Fibroblast of skin of right quadriceps (primary cell): ENCODE measurements at places on chromosomes 7 and 10.

DNA sequence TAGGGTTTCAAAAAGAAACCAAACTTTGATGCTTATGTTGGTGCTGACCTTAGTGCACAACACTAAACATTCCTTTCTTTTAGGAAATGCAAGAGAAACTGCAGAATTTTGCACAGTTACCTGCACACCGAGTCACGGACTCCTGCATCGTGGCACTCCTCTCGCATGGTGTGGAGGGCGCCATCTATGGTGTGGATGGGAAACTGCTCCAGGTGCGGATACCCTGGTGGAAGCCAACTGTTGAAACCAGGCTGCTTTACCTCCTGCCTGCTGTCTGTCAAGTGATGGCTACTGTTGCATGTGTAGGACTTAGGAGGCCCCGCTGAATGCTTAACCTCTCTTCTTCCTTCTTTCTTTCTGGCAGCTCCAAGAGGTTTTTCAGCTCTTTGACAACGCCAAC is 11.7 kb downstream of the CASP2 start:
- no peak for DNase-seq

DNA sequence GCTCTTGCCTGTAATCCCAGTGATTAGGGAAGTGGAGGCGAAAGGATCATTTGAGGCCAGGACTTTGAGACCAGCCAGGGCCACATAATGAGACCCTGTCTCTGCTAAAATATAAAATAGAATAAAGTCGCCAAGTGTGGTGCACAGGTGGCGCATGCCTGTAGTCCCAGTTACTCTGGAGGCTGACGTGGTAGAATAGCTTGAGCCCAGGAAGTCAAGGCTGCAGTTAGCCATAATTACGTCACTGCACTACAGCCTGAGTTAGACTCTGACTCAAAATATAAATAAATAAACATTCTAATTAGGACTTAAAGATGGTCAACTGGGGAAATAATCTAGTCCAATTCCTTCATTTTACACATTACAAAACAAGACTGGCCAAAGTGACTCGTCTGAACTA is 768 bp downstream of the CHCHD2 start:
- peak; percentile 72 for DNase-seq

DNA sequence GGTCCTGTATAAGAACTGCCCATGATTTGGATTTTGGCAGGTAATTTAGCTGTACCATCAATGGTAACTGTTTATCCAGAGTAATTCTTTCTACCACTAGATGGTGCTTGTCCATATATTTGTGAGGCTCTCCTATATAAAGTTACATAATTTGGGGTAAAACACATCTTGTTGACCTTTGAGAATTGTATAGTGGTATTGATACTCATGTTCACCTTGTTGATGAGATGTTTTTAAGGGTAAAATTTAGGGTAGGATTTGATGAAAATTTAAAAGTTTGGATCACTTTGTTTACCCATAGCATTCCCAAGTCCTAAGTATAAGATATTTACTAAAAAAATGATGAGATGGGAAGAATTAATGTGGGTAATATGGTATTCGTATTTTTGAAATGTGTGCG is 31.6 kb downstream of the ST7 start:
- no peak for DNase-seq

- no peak for DNase-seq
Measured at GRCh38 chr7:87874066-87874465, 2.1 kb downstream of the SLC25A40 start.

GRCh38 chr10:108904163-108904838 is 1019.0 kb downstream of the XPNPEP1 start:
- peak; percentile 51 for DNase-seq

DNA sequence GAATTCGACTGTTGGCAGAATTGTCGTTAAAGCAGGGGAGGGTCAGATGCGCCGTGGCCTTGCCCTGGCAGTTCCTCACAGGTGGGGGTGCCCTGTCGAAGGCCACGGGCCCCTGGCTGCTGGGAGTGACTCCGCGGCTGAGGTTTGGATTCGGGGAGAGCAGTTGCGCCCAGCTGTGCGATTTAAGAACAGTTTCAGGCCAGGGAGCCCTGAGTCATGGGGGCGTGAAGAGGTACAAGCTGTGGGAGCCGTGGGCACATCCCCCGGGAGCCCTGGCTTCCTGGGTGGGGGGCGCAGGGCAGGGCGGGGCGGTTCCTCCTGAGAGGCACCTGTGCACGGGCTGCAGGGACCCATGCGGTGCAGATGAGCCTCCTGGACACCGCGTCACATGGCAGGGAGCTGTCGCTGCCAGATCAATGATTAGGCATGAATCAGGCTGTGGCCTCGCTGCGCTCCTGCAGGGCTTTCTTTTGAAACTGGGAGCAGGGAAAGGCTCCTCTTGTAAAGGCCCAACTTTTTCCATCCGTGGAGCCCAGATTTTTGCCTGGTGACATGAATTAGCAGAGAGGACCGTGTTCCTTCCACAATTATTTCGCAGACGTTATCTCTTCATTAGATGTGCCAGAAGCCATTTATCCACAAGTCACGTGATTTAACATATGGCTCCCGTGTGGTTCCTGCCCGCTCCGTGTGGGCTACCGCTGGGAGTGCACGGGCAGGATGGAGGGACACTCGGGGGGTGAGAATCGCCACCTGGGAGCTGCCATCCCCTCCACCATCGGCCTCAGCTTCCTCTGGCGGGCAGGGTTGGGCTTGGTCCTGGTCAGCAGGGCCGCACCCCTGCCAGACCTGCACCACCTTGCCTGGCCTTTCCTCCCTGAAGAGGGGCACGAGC is 918 bp downstream of the PWWP2B start:
- DNase-seq: peak; percentile 41

- peak; percentile 63 for DNase-seq
Measured at GRCh38 chr7:22387583-22387982, 30.6 kb upstream of the RAPGEF5 start.

- peak; percentile 53 for DNase-seq
Measured at GRCh38 chr7:137757146-137757925, 89.4 kb downstream of the DGKI start.

DNA sequence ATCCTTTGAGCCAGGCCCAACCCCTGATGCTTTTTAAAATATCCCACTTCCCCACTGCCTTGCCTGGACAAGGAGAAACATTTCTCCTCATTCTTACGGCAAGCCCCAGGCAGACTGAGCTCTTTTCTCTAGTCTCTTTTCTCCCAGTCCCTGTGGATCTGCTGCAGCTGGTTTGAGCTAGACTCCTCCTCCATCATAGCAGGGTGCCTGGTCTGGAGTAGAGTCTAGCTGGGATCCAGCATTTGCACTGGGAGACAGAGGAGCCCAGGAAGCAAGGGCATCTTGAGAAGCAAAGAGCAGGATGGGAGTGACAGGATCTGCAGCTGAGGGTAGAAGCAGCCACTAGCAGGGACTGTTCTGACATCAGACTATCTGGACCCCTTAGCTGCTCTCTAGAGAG is 562.3 kb upstream of the COBL start:
- no peak for DNase-seq

- DNase-seq: no peak
Measured at GRCh38 chr10:45154502-45154901, 153.8 kb downstream of the ZNF22 start.

- DNase-seq: no peak
Measured at GRCh38 chr7:136143271-136143670, 166.1 kb upstream of the MTPN start.

- DNase-seq: peak; percentile 37
Measured at GRCh38 chr7:47967708-47968107, 11.7 kb downstream of the HUS1 start.

- DNase-seq: no peak
Measured at GRCh38 chr7:44736896-44737295, 11.8 kb upstream of the ZMIZ2 start.

- no peak for DNase-seq
Measured at GRCh38 chr7:27955596-27955995, 215.6 kb downstream of the TAX1BP1 start.

DNA sequence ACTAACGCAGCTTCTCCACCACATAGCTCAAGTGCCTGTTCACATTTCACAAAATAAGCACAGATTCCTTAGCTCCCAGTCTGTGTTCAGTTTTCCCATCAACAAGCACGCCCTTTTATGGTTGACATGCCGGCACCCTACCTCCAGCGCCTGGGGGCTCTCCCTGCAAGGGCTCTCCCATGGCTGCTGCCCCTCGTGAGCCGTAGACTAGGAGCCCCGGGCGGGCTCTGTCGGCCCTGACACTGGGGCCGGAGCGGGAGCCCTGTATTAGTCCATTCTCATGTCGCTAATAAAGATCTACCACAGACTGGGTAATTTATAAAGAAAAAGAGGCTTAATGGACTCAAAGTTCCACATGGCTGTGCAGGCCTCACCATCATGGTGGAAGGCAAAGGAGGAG is 34.0 kb upstream of the PRKAR1B start:
- no peak for DNase-seq

GRCh38 chr7:114081606-114082425 is 163.0 kb upstream of the PPP1R3A start:
- DNase-seq: peak; percentile 69

DNA sequence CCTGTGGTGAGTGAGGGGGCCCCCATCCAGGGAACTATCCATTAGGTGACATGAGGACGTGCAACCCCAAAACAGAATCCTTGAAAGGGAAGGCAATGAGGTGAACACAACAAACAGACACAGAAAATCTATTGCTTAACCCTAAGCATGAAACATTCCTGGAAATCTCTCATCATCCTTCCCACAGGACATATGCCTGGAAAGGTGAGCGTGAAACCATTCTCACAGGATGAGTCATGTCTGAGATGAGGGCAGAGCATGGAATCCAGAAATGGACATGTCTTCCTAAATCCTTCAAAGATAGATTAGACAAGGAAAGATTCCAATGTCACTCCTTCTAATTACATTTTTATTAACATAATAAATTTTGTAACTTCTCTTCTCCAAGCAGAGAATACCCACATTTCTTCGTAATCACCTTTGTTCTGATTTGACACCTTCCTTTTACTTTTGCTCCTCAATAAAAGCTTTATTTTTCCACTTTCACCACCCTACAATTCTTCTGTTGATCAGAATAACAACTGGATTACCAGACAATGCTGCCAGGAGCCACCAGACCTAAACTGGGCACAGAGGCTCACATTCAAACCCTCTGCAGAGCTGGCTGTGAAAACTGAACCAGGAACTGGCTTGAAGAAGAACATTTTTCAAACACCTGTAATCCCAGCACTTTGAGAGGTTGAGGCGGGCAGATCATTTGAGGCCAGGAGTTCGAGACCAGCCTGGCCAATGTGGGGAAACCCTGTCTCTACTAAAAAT is 67.2 kb downstream of the COBL start:
- no peak for DNase-seq

DNA sequence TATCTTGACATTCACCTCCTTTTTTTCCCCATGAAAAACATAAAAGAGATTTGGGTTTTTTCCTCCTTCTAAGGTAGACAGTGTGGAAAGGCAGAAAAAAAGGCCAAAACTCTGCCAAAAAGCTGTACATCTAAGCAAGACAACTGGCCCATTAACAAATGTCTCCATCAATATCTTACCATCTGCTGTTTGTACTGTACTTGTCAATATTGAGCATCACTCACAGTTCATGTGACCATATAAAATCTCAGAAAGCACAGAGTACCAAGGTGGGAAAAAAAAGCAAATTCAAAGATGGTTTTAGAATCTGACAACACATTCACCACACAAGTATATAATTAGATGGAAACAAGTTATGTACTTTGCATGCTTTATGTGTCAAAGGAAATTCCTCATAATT is 52.6 kb downstream of the CACNA2D1 start:
- no peak for DNase-seq

GRCh38 chr7:22709857-22710256 is 17.1 kb upstream of the IL6 start:
- DNase-seq: no peak

- peak; percentile 89 for DNase-seq
Measured at GRCh38 chr10:114856544-114857287, 35.1 kb downstream of the FHIP2A start.

GRCh38 chr10:19929506-19930140 is 113.4 kb downstream of the PLXDC2 start:
- peak; percentile 79 for DNase-seq

DNA sequence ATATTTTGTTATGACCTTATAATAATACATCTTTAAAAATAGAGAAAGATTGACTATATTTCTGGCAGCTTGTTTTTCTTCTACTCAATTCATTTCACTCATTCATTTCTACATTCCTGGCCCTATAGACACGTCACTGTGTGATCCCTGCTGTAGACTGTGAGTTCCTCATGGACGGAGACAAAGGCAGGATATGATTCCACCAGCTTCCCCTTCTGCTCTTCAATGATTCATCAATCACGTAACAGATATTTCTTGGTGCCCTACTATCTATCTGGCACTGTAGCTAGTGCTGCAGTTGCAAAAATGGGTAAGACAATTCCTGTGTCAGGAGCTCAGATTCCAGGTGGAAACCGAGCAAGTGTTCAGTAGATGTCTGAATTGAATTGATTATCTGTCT is 415.0 kb downstream of the SFMBT2 start:
- peak; percentile 68 for DNase-seq

GRCh38 chr10:86423739-86424138 is 57.1 kb upstream of the GRID1 start:
- DNase-seq: no peak

DNA sequence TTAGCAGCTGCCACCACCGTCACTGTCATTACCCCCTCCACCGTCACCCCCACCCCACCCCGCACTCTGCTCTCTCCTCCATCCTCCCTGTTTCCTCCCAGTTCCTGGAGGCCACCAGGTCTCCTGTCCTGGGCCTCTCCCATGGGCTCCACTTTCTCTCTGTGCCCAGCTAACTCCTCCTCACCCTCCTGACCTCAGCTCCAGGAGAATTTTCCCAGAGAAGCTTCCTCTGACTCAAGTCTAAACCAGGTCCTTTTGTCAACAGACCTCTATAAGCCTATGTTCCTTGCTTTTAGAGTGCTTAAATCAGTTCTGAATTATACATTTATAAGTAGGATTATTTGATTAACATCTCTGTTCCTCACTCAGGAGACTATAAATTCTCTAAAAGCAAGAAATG is 150.0 kb downstream of the ARHGAP12 start:
- no peak for DNase-seq

DNA sequence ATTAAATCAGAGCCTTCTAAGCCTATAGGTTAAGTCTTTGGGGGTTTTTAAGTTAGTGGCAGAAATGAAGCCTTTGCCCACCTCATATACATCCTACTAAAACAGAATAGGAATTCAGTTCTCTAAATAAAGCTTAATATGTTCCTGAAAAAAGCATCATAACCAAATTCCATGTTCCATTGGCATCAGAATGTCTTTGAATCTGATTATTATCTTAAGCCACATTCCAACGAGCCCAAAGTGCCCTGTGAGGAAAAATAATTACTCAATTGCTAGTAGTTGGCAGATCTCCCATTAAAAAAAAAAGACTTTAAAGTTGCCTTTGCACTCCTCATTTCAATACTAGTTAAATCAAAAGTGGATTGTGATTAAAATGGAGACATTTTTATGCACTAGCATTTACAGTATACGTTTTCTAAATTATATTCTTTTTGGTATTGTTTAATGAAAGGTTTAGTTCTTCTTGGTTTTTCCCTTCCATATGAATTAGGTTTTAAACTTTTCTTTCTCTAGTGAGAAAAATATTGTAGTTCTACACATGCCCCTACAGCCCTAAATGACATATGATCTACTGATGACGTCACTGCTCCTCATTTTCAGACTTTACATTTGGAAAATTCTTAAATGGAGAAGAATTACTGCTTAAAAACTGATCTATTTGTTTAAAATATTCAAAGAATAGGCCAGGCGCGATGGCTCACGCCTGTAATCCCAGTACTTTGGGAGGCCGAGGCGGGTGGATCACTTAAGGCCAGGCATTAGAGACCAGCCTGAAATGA is 54.3 kb upstream of the CABCOCO1 start:
- DNase-seq: peak; percentile 44

- DNase-seq: no peak
Measured at GRCh38 chr7:127057918-127058317, 194.8 kb downstream of the GRM8 start.

GRCh38 chr7:138978541-138979184 is 2.5 kb downstream of the KIAA1549 start:
- no peak for DNase-seq
